ENCODE measurements at places on chromosomes 3 and 15. TPM values are rescaled to one million over a fixed set of nuclear protein-coding genes. Genes with fewer than 3 reads are reported as not detected.

DNA sequence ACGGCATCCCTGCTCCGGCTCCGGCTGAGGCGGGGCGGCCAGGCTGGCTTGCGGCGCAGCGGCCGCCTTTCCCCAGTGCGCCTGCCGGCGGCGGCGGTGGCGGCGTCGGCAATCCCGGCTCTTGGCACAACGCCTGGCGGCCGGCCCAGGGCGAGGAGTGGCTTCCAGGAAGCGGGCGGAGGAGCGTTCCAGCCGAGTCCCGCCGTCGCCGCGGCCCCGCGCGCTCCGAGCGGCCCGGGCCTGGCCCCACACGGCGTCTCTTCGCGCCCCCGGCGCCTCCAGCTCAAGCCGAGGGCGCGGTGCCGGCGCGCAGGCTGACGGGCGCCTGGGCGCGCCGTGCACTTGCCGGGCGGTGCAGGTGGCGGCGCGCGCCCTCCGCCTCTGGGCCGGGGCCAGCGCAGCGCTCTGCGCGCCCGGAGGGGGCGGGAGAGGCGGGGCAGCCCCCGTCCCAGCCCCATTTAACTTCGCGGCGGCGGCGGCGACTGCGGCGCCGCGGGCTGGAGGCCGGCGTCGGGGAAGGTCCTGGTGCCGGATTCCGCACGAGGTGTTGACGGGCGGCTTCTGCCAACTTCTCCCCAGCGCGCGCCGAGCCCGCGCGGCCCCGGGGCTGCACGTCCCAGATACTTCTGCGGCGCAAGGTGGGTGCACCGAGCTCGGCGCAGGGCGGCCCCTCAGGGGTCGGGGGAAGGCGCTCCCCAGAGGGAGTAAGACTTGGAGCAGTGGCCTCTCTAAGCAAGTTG lies at the start of gene ADAMTSL3:
TSS of gene ADAMTSL3 (plus strand) at position 485 of the 740 bp plus-strand sequence. CDS start 1,639 bp downstream, outside the sequence.
- peaks cover 27% of the 10 kb centered on the region for H3K27me3 ChIP-seq
- no peaks in the 10 kb centered on the region for H3K4me1 ChIP-seq
- no peak within 1 kb of the TSS for H3K27ac ChIP-seq

DNA sequence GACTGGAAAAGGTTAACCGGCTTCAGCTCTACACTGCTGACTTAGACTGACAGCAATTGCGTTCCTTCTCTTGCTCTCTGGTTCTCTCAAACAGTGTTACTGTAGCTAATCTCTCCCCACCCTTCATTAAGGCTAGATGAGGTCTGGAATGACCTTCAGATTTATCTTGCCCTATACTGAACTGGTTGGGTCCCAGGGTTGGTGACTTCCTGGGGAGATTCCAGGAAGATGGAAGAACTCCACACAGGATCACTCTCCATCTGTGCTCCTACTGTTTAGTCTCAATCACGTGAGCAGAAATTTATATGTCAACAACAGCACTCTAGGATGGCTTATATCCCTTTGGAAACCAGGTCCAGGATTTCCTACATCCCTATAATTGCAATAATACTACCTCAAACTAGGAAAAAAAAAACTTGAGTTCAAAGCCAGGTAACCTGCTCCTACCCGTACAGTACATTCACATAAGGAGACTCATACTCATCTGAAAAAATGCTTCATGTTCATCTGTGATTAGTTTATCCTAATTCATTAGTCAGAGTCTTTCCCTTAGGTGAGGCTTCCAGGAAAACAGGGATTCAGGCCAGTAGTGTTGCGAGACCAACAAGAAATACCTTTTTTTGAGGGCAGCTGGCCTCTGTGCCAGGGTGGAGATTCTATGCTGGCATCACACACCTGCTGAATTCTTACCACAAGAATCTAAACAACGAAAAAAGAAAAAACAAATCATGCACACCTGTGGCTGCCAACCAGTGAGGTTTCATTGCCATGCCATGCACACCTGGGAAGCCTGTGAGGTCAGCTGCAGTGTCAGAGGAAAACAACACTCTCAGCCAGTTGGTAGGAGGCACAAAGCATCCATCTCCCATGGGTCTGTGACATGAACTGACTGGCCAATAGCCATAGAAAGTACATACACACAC lies 297.3 kb downstream of the MECOM start:
- no peak overlapping the region for H3K4me3 ChIP-seq
- no peaks in the 10 kb centered on the region for H3K4me1 ChIP-seq
- H3K36me3 ChIP-seq: no peaks in the 10 kb centered on the region

DNA sequence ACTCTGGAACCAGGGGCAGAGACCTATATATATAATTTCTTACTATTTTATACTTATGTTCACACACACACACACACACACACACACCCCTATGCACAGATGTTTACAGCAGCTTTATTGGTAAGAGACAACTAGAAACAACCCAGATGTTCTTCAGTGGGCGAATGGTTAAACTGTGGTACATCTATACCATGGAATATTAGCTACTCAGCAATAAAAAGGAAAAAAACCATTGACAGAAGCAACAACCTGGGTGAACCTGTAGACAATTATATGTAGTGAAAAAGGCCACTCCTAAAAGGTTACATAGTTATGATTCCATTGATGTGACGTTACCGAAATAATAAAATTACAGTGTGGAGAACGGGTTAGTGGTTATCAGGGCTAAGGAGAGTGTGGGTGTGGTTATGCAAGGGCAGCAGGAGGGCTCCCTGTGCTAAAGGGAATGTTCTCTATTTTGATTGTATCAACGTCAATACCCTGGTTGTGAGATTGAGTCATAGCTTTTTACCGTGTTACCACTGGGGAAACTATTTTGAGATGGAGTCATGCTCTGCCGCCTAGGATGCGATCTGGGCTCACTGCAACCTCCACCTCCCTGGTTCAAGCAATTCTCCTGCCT lies 85.5 kb downstream of the FLNB start:
- no peaks in the 10 kb centered on the region for H3K4me1 ChIP-seq
- H3K27ac ChIP-seq: no peak overlapping the region

GRCh38 chr3:22297436-22297835 lies 546.4 kb upstream of the ZNF385D start:
- H3K27me3 ChIP-seq: no peaks in the 10 kb centered on the region
- H3K4me1 ChIP-seq: no peaks in the 10 kb centered on the region
- H3K36me3 ChIP-seq: no peaks in the 10 kb centered on the region
- H3K4me3 ChIP-seq: no peak overlapping the region
- no peak for DNase-seq
- H3K27ac ChIP-seq: no peak overlapping the region

- H3K27me3 ChIP-seq: peaks cover 42% of the 10 kb centered on the region
- no peak for DNase-seq
- no peaks in the 10 kb centered on the region for H3K36me3 ChIP-seq
- H3K4me3 ChIP-seq: no peak overlapping the region
- H3K4me1 ChIP-seq: peaks cover 15% of the 10 kb centered on the region
Measured at GRCh38 chr15:65081758-65082157, 5.2 kb downstream of the KBTBD13 start.

DNA sequence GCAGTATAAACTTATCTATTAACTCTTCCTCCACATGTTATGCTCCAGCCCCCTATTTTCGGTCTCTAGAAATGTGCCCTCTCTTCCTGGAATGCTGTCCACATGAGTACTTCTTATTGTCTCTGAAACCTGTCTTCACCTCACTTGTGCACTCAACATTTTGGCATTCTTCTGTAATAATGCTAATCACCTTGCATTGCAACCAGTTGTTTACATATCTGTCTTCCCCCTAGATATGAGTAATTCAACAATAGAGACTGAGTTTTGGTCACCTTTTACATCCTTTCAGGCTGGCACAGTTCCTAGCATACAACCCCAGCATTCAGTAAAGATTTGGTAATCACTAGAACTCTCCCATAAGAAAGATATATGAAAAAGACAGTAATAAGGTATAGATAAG lies 17.2 kb downstream of the CCDC80 start:
- H3K4me1 ChIP-seq: no peaks in the 10 kb centered on the region
- no peaks in the 10 kb centered on the region for H3K36me3 ChIP-seq
- no peak for DNase-seq
- H3K27me3 ChIP-seq: peaks cover 10% of the 10 kb centered on the region
- H3K27ac ChIP-seq: no peak overlapping the region

GRCh38 chr3:169328471-169328870 lies 335.0 kb downstream of the MECOM start:
- H3K4me1 ChIP-seq: no peaks in the 10 kb centered on the region
- no peaks in the 10 kb centered on the region for H3K36me3 ChIP-seq
- no peak overlapping the region for H3K4me3 ChIP-seq
- DNase-seq: no peak
- H3K27me3 ChIP-seq: peaks cover 8% of the 10 kb centered on the region

GRCh38 chr15:84082739-84083138 lies 152.8 kb upstream of the GOLGA6L4 start:
- H3K27ac ChIP-seq: no peak overlapping the region
- peaks cover 28% of the 10 kb centered on the region for H3K27me3 ChIP-seq
- DNase-seq: no peak
- H3K4me3 ChIP-seq: no peak overlapping the region

DNA sequence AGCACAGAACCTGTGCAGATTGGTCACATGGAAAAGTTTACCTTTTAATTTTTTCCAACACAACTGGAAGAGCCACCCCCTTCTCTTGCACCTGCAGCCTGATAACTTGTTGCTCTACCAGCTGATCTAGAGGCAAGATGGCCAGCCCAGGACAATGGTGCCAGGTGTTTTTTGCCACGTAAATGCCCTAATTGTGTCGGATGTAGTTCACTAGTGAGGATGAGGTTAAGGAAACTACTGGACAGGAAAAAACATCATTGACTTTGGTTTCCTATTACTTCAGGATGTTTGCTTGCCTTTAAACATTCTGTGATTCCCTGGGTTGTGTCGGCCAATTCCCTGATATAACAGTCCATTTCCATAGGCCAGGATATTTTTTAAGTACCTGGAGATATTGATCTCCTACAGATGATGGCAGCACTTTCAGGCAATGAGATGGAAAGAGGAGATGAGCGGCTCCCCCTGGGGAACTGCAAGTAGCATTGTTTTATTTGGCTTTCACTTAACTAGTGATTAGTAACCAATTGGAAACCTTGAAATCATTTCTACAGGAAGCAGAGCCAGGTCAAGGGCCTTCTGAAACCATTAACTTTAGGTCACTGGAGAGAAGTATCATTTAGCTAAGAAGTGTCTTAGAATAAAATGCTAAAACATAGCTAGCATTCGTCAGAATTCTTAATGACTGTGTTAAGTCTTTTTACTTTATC lies 72.5 kb downstream of the OSBPL10 start:
- peaks cover 16% of the 10 kb centered on the region for H3K4me1 ChIP-seq
- H3K27ac ChIP-seq: no peak overlapping the region
- no peaks in the 10 kb centered on the region for H3K27me3 ChIP-seq
- DNase-seq: no peak

DNA sequence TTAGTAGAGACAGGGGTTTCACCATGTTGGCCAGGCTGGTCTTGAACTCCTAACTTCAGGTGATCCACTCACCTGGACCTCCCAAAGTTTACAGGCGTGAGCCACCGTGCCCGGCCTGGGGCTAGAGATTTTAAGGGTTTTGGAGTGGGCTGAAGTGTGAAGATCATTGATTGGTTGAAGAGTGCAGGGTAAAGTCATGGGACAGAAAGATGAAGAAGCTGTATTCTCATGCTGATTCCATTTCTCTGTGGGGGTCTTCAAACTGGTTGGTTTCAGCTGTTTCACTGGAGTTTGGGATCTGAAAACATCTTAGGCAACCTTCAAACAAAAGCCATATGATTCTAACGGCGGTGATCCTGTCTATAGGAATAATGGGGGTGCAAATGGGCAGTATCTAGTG lies 52.1 kb downstream of the GATM start:
- peaks cover 11% of the 10 kb centered on the region for H3K27me3 ChIP-seq
- DNase-seq: no peak
- H3K4me3 ChIP-seq: no peak overlapping the region
- no peak overlapping the region for H3K27ac ChIP-seq
- H3K36me3 ChIP-seq: no peaks in the 10 kb centered on the region

DNA sequence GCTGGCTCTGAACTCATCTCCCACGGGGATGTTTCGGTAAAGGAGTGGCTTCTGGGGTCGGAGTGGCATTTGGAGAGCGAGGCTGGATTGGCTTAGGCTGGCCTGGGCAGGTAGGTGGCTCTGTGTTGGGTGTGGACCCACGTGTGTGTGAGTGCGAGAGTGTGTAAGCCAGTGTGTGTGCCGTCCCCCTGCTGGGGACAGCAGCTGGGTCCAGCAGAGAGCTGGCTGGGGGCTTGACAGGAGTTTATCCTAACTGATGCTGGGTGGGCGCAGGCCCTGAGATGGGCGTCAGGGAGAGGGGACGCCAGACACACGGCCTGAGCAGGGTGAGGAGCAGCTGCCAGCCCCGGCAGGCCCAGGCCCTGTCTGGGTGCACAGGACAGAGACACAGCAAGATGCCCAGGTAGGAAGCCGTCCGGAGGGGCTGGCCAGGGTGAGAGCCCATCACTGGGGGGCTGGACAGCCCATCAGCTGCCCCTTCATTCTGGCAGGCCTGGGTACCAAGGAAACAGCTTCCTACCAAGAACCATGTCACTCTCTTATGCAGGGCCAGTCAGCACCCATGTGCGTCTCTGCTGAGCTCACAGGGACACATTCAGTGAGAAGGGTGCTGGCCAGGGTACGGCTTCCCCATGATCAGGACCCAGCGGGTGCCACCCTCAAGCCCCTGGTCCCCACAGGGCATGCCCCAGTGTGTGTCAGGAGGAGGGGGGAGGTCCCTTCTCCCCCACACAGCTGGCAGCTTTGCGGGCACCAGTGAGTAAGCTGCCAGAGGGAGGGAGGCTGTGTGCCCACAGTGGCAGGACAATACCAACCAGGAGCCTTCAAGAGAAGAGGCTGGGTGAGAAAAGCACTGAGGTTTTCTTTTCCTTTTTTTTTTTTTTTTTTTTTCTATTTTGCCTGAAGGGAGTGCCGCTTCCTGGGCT lies 1.1 kb downstream of the PAK6 start:
- H3K27ac ChIP-seq: no peak overlapping the region
- no peak overlapping the region for H3K4me3 ChIP-seq
- no peak for DNase-seq
- no peaks in the 10 kb centered on the region for H3K36me3 ChIP-seq
- peaks cover 6% of the 10 kb centered on the region for H3K4me1 ChIP-seq

- no peak for DNase-seq
- H3K27ac ChIP-seq: no peak overlapping the region
- no peaks in the 10 kb centered on the region for H3K27me3 ChIP-seq
- H3K4me1 ChIP-seq: peaks cover 2% of the 10 kb centered on the region
- no peak overlapping the region for H3K4me3 ChIP-seq
Measured at GRCh38 chr15:83626171-83626802, 27.6 kb upstream of the ADAMTSL3 start.

- peaks cover 32% of the 10 kb centered on the region for H3K36me3 ChIP-seq
- DNase-seq: peak; percentile 23
- peak overlapping the region; percentile 90 for H3K4me3 ChIP-seq
- peak overlapping the region; percentile 96 for H3K27ac ChIP-seq
- peaks cover 4% of the 10 kb centered on the region for H3K27me3 ChIP-seq
- peaks cover 39% of the 10 kb centered on the region for H3K4me1 ChIP-seq
Measured at GRCh38 chr3:111979434-111980038, 710 bp downstream of the ABHD10 start.

The SH2D7 gene
- total RNA-seq: not detected

The SKIL gene
- 19.1 TPM for total RNA-seq

The ITPKA gene
- total RNA-seq: not detected

The ARL14 gene
- not detected for total RNA-seq

The OR5K2 gene
- total RNA-seq: not detected

The TGM4 gene
- not detected for total RNA-seq

Data from activated CD4-positive, alpha-beta T cell treated with anti-CD3 and anti-CD28 coated beads, Interleukin-2, amount 10 ng/mL, durations not matched to agents 7 days and 5 days (primary cell).